ENCODE measurements at places on chromosomes 5 and 9.

- DNase-seq: no peak
Measured at GRCh38 chr9:134915046-134915985, 2.4 kb downstream of the FCN1 start.

DNA sequence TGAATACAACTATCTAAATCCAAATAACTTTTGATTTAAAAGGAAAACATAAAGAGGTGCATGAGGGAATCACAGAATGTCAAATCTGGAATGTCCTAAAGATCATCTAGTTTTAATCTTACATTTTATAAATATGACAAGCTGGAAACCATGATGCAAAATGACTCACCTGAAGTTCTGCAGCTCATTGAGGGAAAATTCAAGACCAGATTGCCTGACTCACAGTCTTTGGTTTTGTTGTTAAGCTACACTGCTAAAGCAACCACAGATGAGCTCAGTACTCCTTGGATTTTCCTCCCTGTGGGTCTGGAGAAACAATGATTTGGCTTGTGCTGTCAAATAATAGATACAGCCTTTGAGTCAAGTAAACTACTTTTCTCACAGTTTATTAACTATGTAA, 19.1 kb upstream of the EDIL3 start:
- DNase-seq: no peak

DNA sequence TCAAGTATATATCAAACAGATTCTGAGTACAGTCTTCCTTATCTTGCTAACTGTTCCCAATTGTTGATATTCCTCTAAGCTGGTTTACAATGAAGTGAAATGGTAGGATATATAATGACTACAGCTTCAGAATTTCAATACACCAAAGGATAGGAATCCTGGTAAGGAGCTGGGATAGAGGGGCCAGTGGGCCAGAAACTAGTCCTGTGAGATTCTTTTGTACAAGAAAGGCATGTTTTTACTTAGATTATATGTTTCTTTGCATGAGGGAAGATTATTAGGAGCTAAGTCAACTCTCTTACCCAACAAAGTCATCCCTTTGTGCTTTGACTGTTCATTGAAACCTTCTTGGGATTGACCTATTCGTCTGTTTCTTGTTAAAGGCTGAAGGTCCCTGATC, 435.7 kb downstream of the PLK2 start:
- no peak for DNase-seq

DNA sequence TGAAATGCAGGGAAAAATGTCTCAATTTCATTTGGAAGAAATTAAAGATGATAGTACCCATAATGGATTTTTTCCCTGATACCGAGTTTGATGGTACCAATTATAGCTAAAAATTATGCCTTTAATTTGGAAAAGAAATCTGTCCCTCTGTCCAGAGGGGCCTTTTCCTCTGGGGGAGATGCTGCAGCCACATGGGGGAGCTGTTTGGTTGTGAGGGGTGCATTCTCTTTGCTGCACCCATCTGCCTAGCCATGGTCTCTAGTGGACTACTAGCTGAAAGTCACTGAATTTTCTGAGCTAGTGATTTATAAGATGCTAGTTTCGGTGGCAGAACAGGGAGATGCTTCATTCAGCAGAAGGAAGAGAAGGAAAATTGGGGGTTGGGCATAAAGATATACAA, 9.6 kb downstream of the SEC61B start:
- no peak for DNase-seq

DNA sequence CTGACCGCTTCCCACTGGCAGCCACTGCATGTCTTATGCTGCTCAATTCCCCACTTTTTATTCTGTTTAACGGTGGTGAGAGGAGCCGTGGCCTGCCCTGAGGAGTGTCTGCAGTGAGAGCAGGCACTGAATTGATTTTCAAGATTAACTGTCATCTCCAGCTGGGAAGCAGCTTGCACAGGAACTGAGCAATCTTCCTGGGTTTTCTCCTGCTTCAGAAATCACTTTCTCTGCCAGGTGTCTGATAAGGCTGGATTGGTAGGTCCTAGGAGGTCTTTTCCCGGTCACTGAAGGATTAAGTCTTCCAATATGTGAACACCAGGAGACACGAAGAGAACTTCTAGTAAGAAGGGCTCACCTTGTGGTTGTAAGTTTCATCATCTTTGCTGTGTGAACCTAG, 181.1 kb upstream of the RAD23B start:
- DNase-seq: no peak

DNA sequence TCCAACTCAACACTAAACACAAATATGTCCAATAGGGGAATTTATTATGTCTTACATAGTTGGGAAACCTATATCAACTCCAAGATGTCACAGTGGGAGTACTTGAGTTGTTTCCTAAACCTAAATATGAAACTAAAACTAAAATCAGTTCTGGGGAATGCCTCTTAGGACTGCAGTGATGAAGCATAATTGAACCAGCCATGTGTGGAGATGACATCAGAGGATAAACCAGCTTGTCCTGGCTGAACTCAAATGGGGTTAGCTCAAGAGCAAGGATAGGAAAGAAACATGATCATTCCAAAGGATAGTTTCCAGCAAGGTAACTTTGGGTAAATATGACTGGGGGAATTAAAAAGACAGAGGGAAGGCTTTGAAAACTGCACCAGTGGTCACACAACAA, 88.9 kb upstream of the PLPPR1 start:
- DNase-seq: no peak

- DNase-seq: no peak
Measured at GRCh38 chr9:112655668-112656067, 62.2 kb downstream of the INIP start.

DNA sequence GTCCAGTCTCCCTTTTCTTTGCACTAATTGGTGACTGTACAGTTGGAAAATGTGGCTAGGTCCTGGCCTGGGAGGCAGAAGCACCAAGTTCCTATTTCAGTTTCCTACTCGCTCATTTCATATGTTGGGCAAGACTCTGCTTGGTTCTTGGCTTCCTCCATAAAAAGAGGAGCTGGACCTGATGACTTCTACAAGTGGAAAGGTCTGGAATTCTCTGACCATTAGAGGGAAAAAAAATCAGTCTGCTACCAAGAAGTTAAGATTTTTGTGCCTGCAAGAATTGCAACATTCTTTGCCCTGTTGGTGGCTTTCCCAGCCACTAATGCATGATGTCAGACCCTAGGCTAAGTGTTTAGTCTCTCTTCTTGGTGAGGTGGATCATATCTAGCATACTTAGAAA, 91.5 kb downstream of the WDR41 start:
- no peak for DNase-seq

DNA sequence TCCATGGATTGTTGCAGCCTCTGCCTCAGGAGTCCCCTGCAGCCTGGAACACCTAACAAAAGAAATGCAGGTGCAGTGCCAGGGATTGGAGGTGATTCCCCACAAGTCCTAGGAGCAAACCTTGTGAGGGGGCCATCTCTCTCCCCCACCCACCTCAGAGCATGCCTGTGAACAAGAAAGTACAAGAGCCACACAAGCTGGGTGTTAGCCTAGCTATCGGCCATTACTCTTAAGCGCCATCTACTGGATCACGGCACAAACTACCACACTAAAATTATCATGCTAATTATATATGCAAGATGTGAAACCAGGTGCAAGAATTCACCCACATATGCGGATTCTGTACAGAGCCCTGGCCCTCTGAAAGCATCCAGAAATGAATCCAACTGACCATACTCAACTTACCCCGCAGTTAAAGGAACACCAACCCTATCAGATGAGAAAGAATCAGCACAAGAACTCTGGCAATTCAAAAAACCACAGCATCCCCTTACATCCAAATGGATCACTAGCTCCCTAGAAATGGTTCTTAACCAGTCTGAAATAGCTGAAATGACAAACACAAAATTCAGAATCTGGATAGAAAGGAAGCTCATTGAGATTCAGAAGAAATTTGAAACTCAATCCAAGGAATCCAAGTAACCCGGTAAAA, 16.5 kb upstream of the PRSS3 start:
- DNase-seq: peak; percentile 23

DNA sequence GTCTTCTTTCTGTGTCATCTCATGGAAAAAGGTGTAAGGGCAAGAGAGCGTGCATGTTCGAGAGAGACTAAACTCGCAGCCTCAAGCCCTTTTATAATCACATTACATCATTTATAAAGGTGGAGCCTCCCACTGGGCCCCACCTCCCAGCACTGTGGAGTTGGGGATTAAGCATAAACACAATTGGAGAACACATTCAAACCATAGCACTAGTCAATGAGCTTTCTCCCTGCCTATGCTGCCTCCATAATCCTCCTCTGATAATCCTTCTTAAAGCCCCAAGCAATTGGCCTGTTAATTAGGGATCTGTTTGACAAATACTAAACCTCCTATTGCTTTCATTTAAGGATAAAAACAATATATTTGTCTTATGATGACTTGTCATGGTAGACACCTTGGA, 99.6 kb downstream of the NMUR2 start:
- no peak for DNase-seq

DNA sequence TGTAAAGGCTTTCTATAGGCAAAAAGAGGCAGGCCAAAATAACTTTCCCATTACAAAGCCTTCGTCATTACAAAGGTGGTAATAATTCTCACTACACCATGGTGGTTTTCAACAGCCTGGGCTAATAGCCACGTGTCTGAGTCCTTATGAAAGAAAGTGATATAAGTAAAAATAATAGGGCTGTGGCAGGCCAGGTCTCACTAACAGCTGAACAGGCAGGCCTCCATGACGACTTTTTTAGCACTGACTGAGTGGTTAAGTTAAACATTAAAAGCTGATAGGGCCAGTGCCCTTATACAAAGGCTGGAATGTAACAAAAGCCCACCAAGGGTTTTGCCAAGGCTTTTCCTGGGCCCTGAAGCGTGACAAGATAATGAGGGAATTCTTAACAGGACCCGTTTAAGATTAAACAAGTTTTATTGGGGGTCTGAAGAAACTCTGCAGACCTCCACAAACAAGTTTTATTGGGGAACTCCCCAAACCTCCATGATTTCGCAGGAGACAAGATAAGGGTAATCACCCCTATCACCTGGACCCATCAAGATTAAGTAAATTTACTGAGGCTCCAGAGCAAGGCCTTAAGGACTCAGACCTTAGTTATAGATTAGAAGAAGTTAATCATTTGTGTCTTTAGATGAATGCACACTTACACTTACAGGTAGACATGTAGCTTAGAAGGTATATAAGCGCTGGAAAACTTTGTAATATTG, 412.9 kb downstream of the CHSY3 start:
- DNase-seq: no peak

DNA sequence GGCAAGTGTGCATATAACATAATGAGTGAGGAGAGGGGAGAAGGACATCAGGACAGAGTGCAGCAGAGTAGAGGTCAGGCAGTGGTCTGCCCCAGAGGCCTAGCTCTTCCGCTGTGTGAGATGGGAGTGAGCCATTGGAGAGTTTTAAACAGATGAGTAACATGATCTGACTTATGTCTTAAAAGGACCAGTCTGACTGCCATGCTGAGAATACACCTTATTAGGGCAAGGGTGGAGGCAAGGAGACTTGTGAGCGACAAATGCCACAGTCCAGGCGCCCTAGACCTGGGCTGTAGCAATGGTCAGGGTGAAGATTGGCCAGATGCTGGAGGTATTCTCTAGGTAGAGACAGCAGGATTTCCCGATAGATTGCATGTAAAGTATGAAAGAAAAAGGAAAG, 83.1 kb downstream of the WWC1 start:
- no peak for DNase-seq

DNA sequence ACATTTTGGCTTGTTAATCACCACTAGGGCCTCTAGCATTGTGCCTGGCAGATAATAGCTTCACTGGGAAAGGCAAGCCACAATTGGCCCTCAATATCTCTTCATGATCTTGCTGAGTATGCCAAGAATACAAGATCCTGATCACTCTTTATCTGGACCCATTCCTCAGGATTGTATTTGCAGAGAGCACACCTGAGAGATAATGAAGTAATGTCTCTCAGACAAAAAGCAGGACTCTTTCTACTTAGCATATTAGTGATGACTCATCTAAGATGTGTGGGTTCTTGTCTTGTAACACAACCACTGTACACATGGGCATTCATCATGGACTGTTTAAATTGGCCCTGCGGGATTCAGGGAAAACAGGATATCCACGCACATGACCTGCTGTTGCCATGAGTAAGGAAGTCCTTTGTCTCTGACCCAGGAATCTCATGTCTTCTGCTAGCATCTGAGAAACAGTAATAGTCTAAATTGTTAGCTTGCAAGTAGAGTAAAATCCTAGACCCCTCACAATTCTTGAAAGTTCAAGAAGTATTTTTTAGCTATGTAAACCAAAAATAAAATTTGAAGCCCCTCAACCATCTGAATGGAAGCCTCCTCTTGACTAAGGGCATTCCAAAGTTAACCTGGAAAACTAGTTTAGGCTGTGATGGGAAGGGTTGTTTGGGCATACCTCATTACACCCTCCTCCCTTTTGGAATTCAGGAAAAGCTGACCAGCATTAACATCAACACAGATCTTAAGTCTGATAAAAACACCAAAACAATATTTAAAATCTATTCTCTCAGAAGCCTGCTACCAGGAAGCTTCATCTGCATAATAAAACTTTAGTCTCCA, 28.0 kb upstream of the NFIL3 start:
- no peak for DNase-seq

- no peak for DNase-seq
Measured at GRCh38 chr5:135255461-135256178, 143.4 kb downstream of the MACROH2A1 start.

DNA sequence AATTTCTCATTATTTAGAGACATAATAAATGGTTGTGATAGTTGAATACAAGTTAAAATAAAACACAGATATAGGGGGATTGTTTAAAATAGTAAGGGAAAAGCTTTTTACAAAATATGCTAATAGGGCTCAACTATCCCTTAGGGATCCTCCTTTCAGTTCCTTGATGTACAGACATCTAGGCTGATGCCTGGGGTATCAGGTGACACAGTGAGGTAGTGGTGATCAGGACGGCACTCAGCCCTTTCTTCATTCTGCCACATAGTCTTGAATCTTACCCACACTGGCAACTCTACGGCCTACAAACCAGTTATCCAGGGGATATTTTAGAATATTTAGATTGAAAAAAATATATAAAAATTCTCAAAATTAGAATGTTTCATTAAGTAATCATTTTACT, 12.5 kb upstream of the SLC35D2 start:
- no peak for DNase-seq

GRCh38 chr5:144944936-144945335, 774.3 kb downstream of the KCTD16 start:
- DNase-seq: no peak

GRCh38 chr9:95494416-95495371, 22.1 kb downstream of the PTCH1 start:
- DNase-seq: no peak

GRCh38 chr9:78370991-78371390, 74.1 kb downstream of the PSAT1 start:
- no peak for DNase-seq

- no peak for DNase-seq
Measured at GRCh38 chr5:135188233-135188914, 154.3 kb upstream of the PITX1 start.

DNA sequence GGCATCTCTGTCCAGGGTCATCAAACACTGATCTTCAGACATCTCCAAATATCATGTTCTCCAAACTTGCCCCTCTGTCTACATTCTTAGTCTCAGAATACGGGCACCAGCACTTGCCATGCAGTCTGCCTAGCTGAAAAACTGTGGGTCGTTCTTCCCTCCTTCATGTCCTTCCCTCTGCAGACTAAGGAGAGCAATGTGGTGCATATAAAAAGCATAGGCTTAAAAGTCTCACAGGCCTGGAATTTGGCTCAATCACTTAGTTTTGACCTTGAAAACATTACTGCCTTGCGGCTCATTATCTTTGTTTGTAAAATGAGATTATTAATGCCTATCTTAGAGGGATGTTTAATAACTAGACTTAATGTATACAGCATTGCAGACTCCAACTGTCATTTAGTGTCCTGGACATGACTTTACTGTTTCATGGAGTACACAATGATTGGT, 362.8 kb downstream of the NPR3 start:
- DNase-seq: no peak
